GM18507 (cell line): ENCODE measurements at places on chromosomes 3 and 15.

GRCh38 chr15:91861223-91861622 lies 7.7 kb downstream of the SLCO3A1 start:
- no peak for DNase-seq

GRCh38 chr3:46705751-46706552 lies 4.8 kb downstream of the TMIE start:
- DNase-seq = no peak

GRCh38 chr3:150960708-150961684 lies 11.5 kb downstream of the CLRN1 start:
- no peak for DNase-seq

- DNase-seq = no peak
Observed at GRCh38 chr3:175238801-175239200, 379.7 kb downstream of the NAALADL2 start.

GRCh38 chr3:45777111-45777745 lies 19.1 kb downstream of the SLC6A20 start:
- no peak for DNase-seq

DNA sequence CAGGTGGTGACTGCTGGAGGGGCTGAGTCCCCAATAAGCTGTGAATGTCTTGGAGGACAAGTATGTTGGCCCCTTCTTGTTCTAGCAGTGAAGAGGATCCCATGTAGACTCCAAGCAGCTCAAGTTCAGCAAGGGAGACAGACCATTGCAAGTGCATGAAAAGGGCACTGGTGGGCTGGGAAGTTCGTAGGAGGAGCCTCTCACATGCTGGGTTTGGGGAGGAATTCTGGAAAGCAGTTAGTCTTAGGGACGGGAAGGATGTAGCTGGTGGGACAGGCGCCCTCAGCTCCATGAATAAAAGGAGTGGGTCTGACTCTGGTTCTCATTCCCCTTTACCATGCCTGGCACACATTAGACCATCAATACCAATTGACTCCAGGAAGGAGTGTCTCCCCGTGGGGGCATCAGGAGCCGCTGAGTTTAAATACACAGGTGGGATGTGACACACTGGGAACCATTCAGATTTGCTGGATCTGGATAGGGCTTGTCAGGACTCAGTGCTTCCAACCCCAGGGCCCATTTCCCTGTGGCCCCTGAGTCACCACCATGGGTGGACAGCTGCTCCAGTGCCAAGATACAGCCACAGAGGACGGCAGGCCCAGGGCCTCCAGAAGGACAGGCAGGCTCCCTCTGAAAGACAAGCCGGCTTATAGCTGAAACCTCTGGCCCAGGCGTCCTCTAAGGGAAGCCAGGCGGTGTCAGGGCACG lies 552 bp upstream of the XYLB start:
- no peak for DNase-seq
